ENCODE measurements at places on chromosomes 12 and 14.

DNA sequence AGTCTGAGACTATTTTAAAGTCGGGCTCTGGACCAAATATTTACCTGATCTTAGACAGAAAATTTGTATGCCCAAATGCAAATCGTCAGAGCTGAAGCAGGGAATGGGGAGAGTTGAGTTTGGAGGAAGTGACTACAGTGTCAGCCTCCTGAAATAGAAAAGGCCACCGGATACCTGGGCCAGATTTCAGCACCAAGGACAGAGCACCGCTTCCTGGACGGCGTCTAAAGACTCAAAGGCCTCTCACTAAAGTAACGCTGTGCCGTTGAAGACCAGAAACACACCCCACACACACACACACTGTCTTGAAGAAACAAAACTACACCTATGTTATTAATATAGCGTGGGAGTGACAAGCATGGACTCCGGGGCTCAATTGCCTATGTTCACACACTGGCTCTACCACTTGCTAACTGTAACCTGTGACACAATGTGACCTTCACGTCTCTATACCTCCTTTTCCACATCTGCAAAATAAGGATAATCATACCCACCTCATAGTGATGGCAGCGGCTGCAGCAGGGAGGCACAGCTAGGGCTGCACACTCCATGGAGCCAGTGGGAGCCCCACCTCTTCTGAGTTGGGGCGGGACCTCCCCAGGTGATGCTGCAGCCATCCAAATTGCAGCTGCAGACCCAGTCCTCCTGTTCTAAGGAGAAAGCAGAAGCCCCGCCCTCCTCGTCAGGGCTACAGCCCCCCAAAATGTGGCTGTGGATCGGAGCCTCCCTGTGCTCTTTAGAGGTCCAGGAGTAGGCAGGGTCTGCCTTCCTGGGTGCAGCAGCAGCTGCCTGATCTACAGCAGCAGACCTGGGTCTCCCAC lies 35.6 kb downstream of the KRT76 start:
- DNase-seq, result no peak

DNA sequence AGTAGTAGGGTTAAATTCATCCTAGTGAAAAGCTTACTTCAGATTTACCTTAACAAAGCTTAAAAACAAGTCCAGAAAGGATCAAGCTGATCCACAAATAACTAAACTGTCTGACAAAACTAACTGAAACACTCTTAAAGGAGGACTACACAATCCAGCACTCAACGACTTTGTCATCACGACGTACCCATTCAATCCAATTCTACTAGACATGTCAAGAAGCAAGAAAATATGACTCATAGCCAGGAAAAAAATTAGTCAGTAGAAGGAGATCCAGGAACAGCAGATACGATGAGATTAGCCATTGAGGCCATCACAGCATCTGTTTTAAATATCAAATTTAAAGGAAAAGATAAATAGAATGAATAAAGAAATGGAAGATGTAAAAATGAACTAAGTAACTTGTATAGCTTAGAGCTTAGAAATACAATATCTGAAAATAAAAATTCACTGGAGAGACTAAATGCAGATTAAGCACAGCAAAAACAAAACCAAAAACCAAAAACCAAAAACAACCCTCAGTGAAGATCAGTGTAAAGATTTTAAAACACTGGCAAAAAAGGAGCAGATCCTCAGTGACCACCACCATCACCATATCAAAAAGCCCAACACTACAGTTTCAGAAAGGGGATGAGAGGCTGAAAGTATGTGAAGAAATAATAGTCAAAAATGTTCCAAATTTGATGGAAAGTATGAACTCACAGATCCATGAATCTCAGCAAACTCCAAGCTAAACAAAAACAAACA lies 95.0 kb upstream of the CCND2 start:
- no peak for DNase-seq

GRCh38 chr12:117921929-117922777 lies 46.6 kb downstream of the KSR2 start:
- DNase-seq, result no peak

- no peak for DNase-seq
These were observed 96.3 kb upstream of the EEA1 start for GRCh38 chr12:93025145-93026103.

DNA sequence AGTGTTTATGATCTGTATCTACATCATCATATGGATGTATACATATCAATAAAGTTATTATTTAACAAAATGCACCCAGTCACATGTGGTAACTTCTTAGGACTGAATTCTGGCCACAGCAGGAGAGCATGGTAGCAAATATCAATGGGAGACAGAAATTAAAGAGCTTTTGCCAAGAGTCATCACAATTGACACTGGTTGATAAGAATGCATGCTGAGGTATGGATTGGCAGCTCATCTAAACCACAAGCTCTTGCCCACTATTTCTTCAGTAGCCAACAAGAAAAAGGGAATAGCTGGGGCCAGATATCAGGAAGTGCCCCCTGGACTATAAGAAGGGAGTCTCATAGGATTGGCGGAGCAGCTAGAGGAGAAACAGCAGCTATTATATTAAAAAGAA lies 9.4 kb upstream of the PTGR2 start:
- DNase-seq, result no peak

DNA sequence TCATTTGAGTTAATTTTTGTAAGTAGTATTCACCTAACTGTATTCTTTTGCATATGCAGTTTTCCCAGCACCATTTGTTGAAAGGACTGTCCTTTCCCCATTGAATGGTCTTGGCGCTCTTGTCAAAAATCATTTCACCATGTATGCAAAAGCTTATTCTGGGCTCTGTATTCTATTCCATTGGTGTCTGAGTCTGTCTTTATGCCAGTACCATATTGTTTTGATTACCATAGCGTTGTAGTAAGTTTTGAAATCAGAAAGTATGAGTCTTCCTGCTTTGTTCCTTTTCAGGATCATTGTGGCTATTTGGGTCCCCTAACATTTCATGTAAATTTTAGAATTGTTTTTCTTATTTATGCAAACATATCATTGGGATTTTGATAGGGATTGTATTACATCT lies 508.7 kb upstream of the RGS6 start:
- no peak for DNase-seq

GRCh38 chr14:67332468-67332867 lies 27.1 kb downstream of the ATP6V1D start:
- DNase-seq, result no peak

GRCh38 chr12:119672194-119672593 lies 4.3 kb downstream of the PRKAB1 start:
- DNase-seq, result no peak

GRCh38 chr14:56587701-56588100 lies 8.1 kb downstream of the TMEM260 start:
- no peak for DNase-seq

Measured in esophagus squamous epithelium (tissue), 5 donors.